ELR (cell line): ENCODE measurements at places on chromosomes 4 and X.

GRCh38 chrX:83593634-83594294 lies 85.7 kb downstream of the POU3F4 start:
- no peak for DNase-seq

- DNase-seq = peak; percentile 77
Measured at GRCh38 chr4:156970501-156971164, 966 bp downstream of the PDGFC start.

- no peak for DNase-seq
Measured at GRCh38 chr4:122855353-122855890, 28.8 kb downstream of the FGF2 start.

- DNase-seq = no peak
Measured at GRCh38 chr4:100641336-100641735, 123.5 kb upstream of the EMCN start.

DNA sequence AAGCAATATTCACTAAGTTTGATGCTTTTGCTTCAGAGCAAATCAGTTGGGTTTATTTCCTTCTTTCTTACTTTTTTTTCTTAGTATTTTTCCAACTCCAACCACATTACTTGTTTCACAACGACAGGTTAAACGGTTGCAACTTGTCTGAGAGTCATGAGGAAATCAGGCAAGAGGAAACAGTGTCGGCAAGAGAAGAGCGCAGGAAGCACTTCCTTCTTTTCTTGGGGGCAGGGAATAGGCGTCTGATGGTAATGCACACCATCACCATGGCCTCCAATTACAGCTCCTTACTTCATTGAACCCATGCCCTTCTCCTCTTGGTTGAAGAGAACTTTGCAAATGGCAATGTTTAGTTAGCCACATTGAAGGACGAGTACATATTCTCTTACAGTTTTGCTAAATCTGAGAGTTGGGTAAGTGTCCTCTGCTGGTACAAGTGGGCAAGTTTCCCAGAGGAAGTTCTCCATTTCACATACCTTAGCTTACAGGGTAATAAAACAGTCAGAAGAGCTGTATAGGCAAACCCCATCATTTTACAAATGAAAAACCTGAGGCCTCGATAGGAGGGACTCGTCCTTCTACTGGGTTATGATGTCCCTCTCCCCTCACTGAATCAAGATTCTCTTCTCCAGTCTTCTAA lies 8.3 kb upstream of the CXCL8 start:
- DNase-seq = no peak
